ENCODE measurements at places on chromosomes 1 and 21.

DNA sequence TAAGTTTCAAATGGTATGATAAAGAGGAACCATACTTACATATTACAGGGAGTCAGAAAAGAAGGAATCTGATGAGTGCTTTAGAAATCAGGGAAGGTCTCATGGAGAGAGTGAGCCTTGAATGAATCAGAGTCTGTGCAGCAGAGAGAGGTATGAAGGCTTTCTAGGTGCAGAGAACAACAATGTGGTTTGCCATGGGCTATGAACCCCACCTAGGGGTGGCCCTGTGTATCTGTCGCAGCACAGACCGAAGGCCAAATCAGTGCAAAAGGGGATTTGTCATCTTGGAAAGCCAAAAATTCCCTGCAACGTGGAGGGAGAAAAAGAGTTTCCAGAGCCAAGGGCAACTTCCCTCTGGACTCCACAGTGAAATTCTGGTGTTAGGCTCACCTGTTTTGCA lies 3.5 kb downstream of the PAPPA2 start:
- DNase-seq: no peak

- no peak for DNase-seq
Measured at GRCh38 chr1:226201029-226201593, 14.6 kb upstream of the ACBD3 start.

- DNase-seq: no peak
Measured at GRCh38 chr1:108961198-108961597, 2.1 kb downstream of the CLCC1 start.

DNA sequence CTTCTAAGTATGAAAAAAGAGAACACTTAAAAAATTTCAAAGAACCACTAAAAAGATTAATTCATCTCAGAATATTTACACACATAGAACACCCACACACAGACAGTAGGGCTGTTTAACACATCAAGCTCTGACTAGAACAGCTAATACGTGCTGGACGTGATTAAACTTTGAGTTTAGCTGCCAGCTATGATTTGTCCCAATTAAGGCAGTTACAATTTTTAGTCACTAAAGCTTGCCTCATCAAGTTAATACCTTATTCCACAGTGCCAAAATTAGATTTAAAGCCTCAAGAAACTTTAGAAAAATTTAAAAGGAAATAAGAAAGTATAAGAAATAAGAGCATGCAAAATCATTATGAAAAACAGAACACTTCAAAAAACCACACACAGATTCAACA lies 18.9 kb downstream of the SLC16A1 start:
- DNase-seq: no peak

DNA sequence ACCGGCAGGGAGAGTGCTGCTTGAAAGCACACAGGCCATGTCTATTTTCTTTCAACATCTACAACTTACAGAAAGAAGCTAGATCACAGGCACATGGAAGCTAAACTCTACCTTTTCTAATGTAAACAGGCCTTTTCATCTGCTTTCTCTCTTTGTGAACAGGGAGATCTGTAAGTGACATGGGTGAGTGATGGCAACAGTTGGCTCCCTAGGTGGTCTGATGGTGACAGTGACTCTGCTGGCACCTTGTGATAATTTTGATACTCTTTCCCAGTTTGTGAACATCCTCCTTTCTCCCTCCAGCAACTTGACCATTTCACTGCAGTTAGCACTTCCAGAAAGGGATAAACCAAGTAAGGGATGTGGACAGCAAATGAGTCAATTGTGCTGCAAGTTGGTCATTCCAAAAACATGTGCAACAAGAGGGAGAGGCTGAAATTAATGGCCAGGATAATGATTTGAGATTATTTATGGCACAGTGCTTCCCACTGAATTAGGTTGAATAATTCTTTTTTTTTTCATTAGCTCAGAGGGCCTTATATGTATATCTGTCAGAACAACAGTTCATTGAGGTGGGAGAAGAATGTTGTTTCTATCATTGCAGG lies 89.5 kb downstream of the XCL2 start:
- no peak for DNase-seq

DNA sequence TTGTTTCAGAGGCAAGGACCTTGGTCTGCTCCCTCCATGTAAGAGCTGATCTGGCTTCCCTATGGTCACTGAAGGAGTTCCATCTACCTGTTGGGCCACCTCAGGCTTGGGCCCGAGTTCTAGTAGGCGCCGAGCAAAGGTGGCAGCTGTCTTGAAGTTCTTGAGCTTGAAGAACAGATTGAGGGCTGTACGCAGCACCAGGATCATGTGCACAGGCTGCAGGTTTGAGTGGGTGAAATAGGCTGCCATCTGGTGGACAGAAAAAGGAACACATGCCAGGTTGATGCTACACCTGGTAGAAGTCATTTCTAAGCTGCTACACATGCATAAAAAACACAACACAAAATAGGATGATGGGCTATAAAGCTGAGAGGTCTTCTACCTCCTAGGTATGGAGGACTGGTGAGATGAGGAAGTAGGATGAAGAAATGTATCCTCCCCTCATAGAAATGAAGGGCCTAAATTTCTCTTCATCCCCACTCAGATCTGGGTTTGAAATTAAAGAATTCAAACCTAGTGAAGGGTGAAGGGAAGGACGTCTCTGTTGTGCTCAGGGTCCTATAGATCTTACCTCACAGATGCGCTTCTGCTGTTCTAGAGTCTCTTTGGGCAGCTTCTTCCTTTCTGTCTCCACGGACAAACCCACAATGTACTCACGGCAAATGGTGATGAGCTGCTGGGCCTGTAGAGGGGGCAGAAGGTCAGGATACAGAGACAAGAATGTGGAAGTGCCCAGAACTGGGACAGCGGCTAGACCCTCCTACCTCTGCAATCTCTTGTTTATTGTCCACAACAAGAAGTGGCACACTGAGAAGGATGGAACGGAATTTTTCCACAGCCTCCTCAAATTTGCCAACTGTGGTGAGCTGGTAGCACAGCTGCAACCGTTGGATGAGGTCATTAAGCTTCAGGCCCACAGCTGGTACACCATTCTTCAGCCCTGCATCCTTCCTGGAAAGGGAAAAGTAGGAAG lies 6.6 kb upstream of the PEX19 start:
- DNase-seq: peak; percentile 29
